Transverse colon (tissue), 4 donors: ENCODE measurements at places on chromosomes 12 and 14. TPM values are rescaled to one million over a fixed set of nuclear protein-coding genes. Genes with fewer than 3 reads are reported as not detected.

The RTL1 gene
- total RNA-seq, result not detected

- DNase-seq, result no peak
Observed at GRCh38 chr14:37472906-37473305, 122.1 kb downstream of the FOXA1 start.

DNA sequence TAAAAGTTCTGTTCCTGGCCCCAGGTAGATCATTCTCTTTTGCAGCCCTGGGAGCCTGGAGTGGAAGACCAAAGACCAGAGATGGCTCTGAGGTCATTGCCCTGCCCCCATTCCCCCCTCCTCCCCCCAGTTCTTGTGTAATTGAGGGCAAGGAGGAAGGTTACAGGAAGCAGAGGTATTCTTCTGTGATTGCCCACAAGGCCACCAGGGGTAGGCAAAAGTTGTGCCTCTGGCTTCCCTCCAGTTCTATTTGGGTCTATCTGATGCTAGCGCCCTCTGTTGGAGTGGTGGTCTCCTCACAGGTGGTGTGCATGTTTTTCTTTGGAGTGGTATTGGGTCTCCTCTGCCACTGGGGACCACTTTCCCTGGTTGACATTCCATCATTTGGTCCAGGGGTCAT, 41.2 kb upstream of the CRY1 start:
- no peak for DNase-seq

DNA sequence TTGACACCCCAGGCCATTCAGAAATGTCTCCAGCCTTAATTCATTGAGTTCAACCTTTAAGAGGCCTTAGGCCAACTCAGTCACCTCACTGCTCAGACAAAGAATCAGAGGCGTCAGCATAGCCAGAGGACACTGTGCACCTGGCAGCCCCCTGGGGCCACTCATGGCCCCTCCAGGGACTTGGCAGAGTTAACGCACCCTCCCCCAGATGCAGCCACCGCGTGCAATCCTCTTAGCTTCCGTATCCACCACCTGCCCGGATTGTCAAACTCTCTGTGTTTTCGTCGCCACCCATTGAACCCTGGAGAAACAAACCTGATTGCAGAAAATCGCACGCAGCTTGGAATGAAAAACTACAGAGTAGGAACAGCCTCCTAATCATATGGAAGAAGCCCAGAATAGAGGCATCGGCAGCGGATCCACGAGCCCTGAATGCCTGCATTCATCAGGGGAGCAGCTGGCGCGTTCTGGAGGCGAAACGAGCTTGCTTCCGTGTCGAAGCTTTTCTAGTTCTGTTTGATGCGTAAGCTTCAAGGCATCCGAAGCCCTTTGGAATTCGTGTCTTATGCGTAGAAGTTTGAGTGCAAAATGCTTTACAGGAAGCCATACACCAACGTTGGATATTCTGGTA, 22.4 kb downstream of the BRI3BP start:
- no peak for DNase-seq

DNA sequence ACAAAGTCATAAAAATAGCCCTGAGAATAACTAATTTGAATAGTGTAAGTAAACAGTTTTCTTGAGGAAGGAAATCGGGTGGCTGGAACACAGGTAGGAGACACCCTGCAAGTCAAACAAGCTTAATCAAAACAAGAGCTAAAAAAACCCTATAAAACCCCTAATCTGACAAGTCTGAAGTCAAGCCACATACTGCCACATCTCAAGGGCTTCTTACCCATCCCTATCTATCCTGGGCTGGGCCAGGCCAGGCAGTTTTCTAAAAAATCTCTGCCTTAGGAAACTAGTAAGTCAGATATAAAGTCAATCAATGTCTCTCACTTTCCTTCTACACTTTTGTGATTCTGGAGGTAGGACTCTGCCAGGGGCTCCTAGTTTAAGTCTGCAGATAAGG, 15.3 kb downstream of the UBE2N start:
- no peak for DNase-seq

- no peak for DNase-seq
Observed at GRCh38 chr14:97848317-97848980, 1051.3 kb downstream of the VRK1 start.

The NUDT4 gene
- total RNA-seq, result 65.3 TPM

DNA sequence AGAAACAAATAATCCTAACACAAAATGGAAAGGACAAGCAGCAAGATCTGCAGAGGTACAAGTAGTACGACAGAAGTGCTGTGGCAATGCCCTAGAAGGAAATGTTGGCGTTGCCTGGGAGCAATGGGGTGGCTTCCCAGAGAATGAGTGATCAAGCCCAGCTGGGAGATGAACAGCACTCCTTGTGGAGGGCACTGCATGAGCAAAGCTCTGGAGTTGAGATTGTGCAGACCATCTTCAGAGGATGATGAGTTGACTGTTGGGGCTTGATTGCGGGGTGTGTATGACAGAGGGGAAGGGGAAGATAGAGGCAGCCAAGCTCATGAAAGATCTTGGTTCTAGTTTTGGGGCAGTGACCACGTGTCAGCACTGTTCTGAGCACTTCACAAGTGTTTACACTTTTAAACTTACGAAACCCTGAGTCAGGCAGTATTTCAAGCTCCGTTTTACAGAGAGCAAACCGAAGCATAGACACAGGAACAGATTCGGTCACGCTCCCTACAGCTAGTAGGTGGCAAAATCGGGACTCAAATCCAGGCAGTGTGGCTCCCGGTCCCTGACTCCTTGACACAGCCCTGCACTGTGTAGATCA, 127.2 kb upstream of the LHX5 start:
- no peak for DNase-seq

DNA sequence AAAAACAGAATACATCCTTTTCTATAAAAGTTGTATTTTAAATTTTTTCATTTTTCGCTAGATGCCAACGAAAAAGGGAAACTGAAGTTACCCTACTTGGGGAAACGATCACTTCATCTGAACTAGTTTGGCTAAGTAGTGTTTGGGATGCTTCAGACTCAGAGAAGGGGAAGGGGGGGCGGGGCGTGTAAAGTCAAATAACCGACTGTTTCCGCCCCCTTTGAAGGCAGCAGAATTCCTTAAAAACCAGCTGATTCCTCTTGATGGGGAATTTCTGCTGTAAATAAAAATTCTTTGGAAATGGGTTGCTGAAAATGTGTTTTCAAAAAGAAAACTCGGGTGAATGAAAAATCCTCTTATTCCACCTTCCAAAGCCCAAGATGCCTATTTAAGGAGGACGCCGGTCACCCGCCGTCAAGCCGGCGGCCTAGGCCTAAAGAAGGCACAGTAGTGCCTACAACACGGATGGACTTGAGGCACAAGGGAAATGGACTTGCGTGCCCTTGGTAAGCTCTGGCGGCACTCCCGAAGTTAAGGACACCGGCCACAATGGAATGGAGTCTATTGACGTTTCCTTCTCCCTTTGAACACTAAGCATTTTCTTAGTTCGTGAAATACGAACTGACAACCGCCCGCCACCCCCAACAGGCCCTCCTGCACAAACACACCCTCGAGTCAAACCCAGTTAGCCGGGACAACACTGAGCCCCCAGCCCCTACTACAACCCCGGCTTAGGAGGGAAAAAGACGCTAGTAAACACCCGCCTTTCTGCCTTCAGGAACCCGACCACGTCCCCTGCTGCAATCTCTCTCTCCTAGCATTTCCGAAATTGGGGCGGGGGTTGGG, 1.9 kb downstream of the ATXN2 start:
- peak; percentile 68 for DNase-seq

DNA sequence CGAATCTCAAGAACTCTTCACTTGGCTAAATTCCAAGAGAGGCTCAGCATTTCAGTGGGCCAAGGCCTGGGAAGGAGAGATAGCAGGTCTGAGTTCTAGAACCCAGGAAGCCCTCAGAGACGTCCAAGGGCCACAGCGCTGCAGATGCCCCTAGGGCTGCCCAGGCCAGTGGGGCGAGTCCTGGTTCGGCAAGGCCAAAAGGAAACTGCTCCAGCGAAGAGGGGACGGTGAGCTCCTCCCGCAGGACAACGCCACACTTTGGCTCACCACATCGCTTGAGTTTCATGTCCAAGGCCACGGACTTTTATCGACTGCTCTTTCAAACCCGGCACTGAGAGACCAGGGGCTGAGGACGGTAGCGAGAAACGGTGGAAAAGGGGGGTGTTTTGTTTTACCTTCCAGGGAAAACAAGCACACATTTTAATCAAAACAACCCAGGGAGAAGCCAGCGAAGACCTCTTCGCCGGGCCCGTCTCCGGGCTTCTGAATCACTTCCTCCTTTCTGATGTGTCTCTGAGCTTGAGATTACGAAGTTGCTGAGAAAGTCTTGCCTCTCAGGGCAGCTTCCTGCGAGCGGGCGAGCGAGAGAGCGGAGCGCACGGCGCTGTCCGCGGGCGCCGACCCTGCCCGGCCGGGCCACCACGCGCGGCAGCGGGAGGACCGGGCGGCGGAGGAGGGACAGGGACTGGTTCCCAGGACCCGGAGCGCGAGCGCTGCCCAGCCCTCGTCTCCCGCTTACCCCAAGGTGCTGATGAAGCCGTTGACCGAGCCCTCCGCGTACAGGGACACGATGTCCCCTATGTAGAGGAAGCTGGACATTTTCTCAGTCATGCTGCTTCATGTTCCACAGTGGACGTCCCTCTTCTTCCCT, 808 bp downstream of the ITPR2 start:
- DNase-seq, result peak; percentile 64

DNA sequence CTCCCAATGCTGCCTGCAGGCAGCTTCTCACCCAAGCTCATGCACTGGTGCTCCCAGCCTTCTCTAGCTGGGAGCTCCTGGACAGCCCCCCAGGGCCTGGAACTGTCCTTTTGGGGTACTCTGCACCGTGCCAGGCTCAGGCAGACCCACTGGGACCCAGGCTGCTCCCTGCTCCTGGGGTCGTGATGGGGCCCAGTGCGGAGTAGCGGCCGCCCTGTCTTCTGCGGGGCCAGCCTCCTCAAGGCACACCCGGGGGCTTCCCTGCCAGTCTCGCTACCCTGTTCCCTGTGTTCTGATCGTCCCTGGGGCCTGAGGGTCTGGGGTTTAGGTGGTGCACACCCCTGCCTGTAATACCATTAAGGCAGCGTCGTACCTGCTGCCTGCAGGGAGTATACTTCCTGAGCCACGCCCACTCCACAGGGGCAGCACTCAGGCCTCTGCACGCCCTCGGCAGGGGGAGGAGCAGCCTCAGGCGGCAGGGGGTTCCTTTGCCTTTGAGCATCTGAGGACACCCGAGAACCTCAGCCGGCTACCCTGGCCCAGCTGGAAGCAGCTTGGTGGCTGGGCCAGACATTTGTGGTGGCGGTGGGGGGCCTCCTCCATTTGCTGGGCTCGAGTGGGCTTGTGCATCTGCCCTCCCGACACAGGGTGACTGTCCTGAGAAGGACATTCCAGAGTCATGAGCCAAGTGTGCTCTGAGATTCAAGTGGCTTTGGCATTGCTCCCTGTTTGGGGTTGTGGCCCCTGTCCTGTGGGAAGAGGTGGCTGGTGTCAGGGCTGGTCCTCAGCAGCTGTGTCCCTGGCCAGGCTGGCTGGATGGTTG, 9.2 kb upstream of the CRIP2 start:
- DNase-seq, result no peak

DNA sequence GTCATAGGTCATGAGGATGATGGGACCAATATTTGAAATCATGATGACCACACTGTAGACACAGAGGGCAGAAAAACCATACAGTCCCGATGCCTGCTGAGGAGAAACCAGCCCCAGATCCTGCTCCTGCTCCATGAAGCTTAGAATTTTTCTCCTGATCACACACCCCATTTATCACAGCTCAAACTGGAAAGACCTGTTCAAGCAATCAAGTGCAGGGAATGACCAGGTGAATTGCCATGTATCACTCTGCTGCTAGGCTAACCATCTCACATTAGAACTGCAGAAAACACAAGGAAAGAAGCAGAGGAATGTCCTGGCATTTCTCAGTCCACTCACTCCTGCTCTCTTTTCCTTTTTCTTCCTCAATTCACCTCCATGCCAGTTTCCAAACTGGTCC, 18.1 kb downstream of the MANSC1 start:
- DNase-seq, result peak; percentile 34

DNA sequence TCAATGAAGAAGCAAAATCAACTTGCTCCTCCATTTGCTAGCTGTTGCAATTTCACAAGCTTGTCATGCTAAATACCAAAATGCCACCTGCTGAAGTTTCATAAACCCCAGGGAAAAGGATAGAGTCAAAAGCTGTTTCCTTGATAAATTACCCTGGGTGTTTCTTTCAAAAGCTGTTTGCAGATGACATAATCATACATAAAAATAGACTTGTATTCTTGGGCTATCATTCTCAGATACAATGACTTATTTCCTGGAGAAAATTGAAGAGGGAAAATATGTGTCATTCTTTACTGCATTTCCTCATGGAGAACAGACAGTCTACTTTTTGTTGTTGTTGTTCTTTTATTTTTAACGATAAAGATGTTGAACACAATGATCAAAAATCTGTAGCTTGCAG, 119.2 kb downstream of the GALC start:
- DNase-seq, result no peak

The KRT6C gene
- total RNA-seq, result not detected
